Fibroblast of mammary gland (primary cell): ENCODE measurements at places on chromosomes 13 and 19.
A peak's percentile ranks its signal among the peaks of the same experiment; 100 is the strongest.

DNA sequence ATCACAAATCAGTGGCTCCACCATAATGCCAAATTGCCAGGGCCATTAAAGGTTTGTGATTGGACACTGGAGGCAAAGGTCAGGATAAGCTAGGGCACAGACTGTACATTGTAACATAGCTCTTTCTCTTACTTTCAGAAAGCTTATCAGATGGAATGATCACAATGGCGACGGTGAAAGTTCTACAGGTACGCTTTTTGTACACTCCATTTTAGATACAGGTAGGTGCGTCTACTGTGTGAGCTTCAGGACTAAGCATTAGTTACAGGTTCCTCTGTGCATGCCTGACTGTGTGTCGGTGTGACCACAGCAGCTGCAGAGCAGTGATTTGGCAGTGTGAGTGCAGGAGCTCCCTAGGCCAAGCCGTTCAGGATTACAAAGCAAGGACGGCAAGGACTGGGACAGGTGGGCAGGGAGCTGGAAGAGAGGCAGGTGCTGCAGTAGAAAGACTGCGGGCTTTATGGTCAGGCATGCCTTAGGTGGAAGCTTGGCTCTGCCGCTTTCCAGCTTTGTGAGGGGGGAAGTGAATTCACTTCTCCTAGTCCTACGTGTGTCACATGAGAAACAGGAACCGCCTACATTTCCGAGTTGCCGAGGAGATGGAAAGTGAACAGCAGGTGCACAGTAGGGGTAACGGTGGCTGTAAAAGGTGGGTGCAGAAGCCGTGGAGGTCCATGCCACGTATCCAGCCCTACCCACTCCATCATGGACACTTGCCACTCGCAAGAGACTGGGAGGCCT lies 49.6 kb downstream of the MRPL57 start:
- no peak for DNase-seq

- no peak for DNase-seq
Measured at GRCh38 chr13:48199404-48199946, 33.5 kb upstream of the ITM2B start.

DNA sequence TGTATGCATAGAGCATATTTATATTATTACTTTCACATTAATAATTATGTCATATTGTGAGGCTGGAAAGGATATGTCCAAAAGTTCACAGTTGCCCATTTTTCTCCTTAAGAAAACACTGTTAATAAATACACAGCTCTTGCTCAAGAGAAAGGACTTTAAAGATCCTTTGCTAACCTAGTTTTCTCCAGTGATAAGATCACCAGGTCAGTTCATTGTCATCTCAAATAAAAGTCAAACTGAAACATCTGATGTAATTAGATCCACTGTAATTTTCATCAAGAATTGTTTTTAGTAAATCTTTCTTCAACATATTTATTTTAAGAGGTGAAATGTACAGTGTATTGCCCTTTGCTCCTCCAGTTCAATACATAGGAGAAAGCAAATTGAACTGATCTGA lies 82.8 kb upstream of the KLHL1 start:
- no peak for DNase-seq

DNA sequence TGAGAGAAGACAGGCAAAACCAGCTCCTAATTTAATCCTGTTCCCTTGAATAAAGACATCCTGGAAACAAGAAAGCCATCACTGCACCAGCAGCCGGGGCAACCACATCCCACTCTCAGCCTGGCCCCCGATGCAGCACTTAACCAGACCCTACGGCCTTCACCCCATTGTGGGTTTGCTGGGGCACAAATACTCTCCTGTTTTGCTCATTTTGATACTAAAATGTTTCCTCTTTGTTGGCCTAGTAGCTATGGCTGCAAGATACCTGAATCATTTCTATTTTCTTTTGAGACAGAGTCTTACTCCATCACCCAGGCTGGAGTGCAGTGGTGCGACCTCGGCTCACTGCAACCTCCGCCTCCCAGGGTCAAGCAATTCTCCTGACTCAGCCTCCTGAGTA lies 28.4 kb downstream of the ANKRD27 start:
- no peak for DNase-seq

DNA sequence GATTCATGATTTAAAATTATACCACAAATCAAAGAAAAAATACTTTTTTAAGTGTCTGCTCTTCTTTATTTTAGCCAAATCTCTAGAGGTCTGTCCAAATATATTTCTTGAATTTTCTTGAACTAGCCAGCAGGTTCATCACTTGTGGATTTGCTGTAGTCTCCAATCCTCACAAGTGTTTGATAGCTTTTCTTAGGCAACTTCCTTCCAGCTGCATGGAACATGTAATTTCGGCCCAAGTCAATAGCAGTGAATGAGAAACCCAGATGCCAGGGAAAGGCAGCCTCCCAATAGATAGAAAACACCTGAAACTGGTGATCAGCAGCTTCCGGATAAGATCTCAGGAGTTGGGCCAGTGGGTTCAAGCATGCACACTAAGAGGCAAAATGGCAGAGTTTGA lies 15.6 kb upstream of the RNASEH2B start:
- no peak for DNase-seq

- no peak for DNase-seq
Measured at GRCh38 chr13:33543089-33543459, 257.5 kb upstream of the STARD13 start.

DNA sequence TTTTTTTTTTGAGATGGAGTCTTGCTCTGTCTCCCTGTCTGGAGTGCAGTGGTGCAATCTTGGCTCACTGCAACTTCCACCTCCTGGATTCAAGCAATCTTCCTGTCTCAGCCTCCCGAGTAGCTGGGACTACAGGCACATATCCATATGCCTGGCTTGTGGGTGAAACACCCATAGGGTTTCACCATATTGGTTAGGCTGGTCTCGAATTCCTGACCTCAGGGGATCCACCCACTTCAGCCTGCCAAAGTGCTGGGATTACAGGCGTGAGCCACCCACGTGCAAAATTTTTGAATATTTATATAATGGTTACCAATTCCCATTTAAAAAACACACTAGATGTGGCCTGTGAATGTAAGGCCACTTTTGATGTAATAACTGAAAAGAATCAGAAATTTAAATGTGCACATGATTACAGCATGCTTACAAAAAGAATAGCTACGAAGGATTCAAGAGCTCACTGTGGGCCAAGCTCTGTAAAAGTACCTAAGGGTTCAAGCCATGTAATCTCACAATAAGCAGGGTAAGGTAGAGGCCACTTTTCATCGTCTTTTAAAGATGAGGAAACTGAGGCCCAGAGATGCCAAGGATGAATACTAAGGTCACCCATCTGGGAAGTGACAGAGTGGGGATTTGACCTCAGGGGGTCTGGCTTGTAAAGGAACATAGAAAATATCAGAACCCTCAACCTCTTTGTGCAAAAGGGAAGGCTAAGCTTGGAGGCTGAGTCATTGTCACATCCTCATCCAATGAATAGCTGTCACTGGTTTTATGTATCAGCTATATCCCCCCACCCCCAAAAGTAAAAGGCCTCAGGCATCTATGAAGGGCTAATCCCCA lies 17.8 kb downstream of the TNFSF14 start:
- no peak for DNase-seq

- DNase-seq: peak; percentile 89
Measured at GRCh38 chr13:49023431-49023830, 47.7 kb downstream of the FNDC3A start.

GRCh38 chr19:7778081-7778480 lies 15.0 kb downstream of the CLEC4M start:
- no peak for DNase-seq

- no peak for DNase-seq
Measured at GRCh38 chr13:93116809-93117208, 109.8 kb upstream of the GPC6 start.

DNA sequence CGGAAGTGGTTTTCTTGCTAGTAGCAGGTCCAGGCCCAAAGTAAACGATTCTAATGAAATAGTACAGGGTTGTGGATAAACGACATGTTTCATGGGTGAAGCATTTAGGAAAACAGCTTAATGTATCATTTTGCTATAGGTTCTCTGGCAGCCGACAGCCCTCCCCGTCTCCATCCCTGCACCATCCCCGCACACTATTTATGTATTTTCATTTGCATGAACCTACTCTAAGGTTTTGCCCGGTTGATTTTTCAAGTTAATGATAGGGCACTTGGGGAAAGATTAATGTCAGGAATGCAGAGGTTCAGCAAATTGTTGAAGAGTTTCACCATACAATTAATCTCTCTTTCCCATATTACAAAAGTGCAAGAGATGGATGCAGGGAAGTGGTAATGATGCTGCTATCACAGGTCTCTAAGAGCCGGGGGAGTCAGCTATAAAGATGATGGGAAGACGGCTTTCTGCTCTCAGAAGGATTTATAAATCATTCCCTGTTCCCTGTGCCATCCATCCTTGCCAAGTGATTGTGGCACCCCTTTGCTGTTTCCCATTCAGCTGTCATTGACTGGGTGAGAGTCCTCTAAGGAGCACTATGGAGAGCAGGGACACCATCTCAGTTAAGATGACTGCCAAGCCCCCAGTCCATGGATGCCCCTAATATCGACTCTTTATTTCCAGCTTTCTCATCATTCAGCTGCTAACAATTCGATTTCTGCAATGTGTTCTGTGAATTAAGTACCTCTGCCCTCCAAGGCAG lies 186.3 kb downstream of the IRS2 start:
- DNase-seq: no peak

GRCh38 chr19:22619371-22619770 lies 14.8 kb upstream of the ZNF492 start:
- no peak for DNase-seq

GRCh38 chr19:32651729-32652140 lies 23.2 kb downstream of the ANKRD27 start:
- no peak for DNase-seq

GRCh38 chr19:39177110-39177699 lies 19.6 kb upstream of the NCCRP1 start:
- DNase-seq: no peak

DNA sequence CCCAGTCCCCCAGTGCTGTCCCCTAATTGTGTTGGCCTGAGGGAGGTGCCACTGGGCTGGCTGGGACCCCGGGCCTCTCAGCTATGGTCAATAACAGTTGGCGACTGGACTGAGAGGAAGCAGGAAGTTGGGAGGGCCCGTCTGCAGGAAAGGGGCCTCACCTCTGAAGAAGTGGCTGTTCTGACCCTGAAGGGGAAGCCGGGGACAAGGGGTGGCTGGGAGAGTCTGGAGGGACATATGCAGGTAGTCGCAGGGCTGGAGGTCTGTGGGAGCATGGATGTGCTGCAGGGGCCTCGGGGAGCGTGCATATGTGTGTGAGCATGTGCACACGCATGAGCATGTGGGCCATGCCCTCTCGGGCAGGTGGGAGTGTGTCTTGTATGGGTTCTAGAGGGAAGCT lies 5.9 kb downstream of the PKN1 start:
- no peak for DNase-seq

- DNase-seq: no peak
Measured at GRCh38 chr13:74218291-74218690, 84.1 kb upstream of the KLF12 start.

GRCh38 chr19:45601115-45601514 lies 897 bp downstream of the GPR4 start:
- DNase-seq: no peak

- DNase-seq: peak; percentile 10
Measured at GRCh38 chr19:15779756-15780476, 7.5 kb upstream of the OR10H5 start.
